Germinal center (tissue), 1 donor: ENCODE measurements at places on chromosomes 5 and 9.
A peak's percentile ranks its signal among the peaks of the same experiment; 100 is the strongest.

DNA sequence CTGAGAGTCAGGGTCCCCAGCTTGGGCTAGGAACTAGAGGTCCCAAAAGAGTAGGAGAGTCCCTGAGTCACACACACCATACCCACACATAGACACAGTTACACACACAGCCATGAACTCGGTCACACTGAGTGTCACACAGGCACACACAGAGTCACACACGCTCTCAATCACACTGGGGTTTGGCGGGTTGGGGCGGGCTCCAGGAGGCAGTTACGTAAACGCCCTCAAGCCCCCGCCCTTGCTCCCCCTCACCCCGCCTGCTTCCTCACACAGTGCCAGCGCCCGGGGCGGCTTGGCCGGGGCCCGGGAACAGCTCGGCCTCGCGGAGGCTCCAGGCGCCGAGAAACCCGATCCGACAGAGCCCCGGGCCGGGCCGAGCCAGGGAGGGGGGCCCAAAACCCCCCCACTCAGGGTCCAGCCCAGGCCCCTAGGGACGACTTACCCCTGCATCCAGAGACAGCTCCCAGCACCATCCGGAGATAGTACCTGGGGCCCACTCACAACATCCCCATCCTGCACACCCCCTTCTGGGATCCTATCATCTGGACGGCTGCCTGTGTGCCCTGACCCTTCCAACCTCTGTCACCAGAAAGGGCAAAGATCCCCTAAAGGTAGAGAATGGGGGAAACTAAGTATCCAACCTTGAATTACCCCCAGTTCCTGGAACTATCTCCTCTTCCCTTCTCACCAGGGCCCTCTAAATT is 3.5 kb upstream of the CNTFR start:
- DNase-seq = no peak

DNA sequence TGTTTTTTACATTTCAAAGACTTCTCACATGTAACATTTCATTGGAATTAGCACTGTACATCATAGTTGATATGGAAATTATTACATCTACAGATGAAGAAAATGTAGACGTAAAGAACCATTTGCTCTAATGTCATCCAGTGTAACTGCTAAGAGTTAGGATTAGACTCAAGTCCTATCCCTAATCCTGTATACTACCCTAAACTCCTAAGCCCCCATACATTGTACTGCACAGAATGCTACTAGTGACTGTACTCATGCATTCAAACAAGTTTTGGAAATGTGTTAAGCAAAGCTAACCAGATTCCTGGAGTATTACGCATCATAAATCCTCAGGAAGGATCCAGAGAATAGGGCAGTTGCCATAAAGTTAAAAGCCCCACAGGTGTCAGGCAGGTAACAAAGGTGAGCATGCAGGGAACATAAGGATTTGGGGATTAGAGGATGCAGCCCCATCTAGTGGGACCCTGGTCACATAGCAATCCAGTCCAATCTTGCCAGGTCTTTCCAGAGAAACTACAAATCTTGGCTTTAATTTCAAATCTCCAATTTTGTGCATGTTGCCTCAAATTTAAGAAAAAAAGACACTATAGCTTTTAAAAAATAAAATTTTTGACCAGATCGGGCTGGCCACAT is 32.0 kb downstream of the HAVCR1 start:
- peak; percentile 42 for DNase-seq

DNA sequence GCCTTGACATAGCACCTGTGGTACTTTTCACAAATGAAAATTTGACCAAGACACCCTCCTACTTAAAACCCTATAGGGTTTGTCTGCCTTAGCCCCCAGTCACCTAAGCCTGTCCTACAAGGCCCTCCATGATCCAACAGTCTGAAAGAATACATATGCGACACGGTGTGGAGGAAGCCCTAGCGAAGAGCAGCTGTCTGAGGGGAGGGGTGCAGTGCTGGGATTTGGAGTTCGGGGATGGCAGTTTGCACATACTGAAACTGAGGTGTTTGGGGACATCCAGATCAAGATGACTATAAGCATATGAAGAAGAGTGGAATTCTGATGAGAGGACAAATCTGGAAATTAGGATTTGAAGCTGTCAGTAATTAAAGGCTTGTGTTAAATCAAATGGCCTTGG is 7.2 kb upstream of the MYORG start:
- DNase-seq = no peak

GRCh38 chr9:14561929-14562405 is 131.3 kb downstream of the ZDHHC21 start:
- no peak for DNase-seq

GRCh38 chr5:10565785-10566542 is 2.1 kb downstream of the ANKRD33B start:
- no peak for DNase-seq

GRCh38 chr5:68962757-68963484 is 130.9 kb upstream of the SLC30A5 start:
- no peak for DNase-seq

DNA sequence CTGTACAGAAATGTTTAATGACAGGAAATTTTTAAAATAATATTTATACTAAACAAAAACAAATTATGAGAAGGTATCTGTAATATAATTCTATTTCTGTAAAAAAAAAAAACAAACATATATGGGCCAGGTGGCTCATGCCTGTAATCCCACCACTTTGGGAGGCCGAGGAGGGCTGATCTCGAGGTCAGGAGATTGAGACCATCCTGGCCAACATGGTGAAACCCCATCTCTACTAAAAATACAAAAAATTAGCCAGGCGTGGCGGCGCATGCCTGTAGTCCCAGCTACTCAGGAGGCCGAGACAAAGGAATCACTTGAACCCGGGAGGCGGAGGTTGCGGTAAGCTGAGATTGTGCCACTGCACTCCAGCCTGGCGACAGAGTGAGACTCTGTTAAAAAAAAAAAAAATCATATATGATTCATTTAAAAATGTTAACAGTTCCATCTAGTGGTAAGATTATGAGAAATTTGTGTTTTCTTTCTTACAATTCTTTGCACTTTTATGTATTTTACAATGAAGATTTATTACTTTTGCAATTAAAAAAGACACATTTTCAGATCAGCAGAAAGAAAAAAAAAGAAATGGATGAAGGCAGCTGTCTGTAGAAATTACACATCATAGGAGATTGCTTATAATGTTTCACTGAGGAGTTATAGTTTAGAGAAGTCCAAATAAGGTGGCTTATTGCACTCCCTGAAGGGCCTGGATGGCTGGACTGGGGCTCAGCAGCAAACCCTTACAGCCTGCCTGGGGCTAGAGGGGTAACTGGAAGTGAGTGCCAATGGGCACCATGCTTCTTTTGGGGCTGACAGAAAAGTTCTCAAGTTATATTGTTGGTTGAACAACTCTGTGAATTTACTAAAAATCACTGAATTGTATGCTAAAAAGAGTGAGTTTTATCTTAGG is 20.3 kb downstream of the C9orf153 start:
- no peak for DNase-seq

GRCh38 chr5:131394128-131394527 is 130.3 kb downstream of the CDC42SE2 start:
- DNase-seq = peak; percentile 57

DNA sequence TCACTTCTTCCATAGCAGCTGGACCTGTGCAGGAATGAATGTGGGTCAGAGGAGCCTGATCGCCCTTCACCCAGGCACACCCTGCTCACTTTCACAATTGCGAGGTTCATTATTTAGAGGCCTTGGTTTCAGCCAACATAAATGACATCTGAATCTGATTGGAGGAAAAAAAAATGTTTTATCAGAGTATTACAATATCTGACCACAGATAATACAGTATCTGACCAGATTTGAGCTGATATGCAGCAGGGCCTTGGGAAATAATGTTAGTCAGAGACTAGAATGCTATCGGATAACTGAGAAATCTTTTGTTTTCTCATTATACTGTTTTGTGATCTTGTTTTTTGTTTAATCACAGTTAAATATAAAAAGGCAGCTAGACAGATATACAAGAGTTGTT is 7.7 kb downstream of the ICE1 start:
- no peak for DNase-seq

DNA sequence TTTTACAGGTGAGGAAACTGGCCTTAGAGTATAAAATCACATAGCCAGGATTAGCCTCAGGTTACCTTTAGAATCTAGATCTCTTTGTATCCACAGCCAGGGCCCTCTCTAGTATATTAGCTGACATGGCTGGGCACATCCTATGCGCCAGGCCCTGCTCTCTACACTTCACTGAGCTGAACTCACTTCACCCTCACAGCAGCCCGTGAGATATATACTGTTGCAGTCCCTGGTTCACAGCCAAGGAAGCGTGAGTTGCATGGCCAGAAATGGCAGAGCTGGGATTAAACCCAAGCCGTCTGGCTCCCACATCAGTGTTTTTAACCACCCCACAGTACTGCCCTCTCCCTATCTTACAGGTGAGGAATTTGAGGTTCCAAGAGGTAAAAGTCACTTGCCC is 58.4 kb downstream of the DAB2IP start:
- DNase-seq = no peak

DNA sequence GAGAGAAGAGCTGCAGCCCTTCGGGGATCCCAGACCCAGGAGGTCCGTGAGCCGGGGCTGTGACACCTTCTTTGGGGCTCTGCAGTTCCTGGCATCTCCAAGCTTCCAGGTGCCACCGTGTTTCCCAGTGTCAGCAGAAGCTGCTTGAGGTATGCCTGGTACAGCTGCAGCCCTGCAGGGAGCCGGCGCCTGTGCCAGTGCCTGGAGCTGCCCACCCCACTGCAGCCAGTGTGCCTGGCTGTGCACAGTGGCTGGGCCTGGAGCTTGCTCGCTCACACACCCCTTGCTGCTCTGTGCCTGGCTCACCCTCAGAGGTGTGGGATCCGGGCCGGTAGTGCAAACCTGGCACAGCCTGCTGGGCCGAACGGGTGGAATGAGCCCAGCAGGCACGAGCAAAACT is 65.5 kb downstream of the NACC2 start:
- no peak for DNase-seq

GRCh38 chr9:6449645-6450044 is 36.6 kb downstream of the UHRF2 start:
- no peak for DNase-seq
